Stimulated activated CD8-positive, alpha-beta memory T cell treated with anti-CD3 and anti-CD28 coated beads, Interleukin-7, amount 100 ng/mL, for 48 hours (primary cell): ENCODE measurements at places on chromosomes 5 and 9.
A peak's percentile ranks its signal among the peaks of the same experiment; 100 is the strongest.

DNA sequence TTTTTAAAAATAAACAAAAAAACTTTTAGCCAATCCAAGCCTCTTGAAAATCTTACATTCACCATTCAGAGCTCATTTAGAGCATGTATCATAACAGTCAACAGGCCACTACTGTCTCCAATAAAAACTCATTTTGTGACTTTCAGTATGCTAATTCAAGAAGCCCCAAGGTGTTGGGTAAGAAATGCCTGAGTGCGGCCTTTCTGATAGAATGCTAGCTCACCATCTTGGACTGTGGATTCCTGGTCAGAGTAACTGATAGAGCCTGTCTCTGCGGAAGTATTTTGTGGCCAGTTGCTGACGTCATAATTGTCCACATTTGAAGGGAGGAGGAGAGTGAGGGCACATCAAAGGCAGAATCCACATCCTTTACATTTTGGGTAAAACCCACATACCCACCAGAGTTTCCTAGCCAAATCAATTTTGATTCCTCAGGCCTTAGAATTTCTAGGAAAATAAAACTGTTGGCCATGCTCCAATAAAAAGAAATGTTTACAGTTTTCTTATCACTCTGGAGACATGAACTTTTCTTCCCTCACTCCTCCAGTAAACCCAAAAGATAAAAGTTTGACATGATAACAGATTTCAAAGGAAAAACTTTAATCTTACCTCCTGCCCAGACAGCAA, 41.1 kb upstream of the ERCC6L2 start:
- no peak for DNase-seq

- no peak for DNase-seq
Observed at GRCh38 chr9:133946840-133947486, 45.2 kb downstream of the VAV2 start.

DNA sequence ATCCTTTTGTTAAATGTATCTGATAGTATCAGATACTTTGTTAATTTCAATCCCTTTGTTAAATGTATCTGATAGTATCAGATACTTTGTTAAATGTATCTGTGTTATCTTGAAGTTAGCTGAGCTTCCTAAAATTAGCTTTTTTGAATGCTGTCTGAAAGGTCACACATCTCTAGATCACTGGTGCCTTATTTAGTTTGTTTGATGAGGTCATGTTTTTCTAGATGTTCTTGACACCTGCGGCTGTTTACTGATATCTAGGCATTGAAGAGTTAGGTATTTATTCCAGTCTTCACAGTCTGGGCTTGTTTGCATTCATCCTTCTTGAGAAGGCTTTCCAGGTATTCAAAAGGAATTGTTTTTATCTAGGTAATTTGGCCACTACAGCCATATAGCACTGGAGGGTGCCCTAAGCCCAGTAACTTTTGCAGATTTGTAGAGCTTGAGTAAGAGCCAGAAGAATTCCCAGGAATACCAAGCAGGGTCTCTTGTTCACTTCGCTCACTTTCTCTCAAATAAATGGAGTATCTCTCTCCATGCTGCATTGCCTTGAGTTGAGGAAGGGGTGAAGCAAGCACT, 435.4 kb upstream of the GRAMD2B start:
- DNase-seq, result no peak

DNA sequence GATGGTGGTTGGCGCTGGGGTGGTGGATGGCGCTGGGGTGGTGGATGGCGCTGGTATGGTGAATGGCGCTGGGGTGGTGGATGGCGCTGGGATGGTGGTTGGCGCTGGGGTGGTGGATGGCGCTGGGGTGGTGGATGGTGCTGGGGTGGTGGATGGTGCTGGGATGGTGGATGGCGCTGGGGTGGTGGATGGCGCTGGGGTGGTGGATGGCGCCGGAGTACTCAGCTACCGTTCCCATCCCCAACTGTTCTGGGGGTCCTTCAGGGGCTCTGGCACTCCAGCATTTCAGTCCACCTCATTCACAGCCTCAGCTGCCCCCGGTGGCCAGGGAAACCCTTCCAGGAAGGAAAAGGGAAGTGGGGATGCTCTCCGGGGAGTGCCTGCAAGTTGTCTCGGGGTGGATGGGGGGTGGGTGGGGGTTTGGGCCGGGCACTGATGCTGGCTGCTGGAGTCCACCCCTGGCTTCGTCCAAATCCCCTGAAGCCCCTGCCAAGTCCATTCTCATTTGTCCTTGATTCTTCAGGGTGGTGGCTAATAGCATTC, 147.3 kb upstream of the COL5A1 start:
- DNase-seq, result no peak

DNA sequence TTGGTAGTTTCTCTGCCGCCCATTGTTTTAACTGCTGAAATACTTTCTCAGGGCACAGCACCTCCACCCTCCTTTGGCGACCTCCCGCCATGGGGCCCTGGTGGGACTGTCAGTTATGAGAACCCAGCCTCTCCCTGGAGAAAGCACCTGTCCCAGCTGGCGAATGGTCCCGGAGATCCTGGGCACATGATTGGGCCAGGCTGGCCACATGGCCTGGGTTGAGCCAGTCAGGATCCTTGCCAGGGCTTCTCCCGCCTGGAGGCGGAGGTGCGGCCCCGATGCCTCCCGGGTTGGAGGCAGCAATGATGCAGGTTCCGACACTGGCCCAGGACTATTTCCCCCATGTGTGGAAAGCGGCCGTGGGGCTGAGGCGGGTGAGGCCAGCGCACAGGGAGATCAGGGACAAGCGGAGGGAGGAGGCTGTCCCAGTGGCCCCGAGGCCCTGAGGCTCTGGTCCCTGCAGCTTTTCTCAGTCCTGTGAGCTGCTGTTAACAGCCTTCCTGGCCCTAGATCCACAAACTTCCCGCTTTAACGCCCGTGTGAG, 13.6 kb downstream of the UNC5A start:
- DNase-seq, result no peak

GRCh38 chr9:124621371-124622328, 114.5 kb upstream of the NR5A1 start:
- DNase-seq, result no peak

DNA sequence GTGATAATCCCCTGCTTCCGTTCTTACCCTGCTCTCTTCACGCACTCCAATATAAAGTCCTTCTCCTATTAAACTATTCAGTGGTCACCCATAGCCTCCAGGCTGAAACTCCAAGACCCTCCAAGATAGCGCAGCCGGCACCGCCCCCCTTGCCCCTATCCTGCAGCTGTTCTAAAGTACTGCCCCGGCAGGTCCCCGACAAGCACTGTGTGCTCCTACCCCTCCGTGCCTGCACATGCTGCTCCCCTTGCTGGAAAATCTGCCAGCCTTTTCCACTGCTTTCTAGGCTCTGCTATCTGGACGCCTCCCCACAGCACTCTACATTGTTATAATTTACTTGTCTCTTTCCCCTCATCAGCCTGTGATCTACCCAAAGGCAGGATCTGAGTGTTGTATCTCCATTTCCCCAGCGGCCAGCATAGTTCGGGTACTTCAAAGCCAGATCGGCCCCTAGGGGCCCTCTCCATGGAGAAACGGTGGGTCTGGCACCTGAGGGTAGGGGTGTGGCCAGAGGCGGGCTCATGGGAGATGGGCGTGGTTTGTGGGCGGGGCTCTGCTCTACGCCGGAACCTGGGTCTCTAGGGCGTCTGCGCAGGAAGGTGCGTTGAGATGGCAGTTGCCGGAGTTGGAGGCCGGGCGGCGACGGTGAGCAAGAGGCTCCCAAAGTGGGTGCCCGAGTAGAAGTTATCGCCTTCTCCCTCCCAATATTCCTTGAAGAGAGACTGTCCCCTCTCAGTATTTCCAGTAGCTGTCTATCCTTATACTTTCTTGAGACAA, 83.5 kb upstream of the RUSC2 start:
- peak; percentile 14 for DNase-seq

GRCh38 chr9:129761901-129762369, 9.1 kb upstream of the PTGES start:
- DNase-seq, result no peak

DNA sequence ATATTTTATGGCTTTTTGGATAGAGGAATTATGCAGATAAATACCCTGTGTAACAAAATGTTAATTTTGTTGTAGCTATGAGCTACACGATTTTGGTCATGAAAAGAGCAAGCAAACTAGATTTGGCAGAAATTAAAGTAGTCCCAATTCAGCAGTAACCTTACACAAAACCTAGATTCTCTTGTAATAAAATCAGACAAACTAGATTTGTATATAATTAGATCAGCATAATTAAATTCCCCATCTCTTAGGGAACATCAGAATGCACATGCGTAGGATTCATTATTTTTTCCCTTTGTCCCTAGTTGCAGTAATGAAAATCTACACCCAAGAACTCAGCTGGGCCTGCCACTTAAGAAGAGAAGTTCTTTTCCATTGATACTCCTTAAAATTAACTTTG, 1879.2 kb upstream of the CDH9 start:
- no peak for DNase-seq

DNA sequence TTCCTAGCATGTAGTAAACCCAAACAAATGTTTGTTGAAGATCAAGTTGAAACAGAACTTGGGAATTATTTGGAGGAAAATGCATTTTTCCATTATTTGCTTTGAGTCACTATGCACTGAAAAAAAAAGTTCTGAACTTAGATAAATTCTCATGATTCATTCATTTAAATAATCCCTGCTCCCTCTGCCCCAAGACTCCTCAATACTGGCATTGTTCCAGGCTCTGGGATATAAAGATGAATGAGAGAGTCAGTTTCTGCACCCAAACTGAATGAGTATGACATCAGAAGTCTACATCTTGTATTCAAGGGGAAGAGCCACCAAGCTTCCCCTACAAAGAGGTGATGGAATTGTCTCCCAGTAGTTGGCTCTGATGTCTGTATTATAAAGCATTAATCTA, 123.9 kb downstream of the SEC61B start:
- no peak for DNase-seq

GRCh38 chr9:72228282-72228681, 79.0 kb downstream of the GDA start:
- DNase-seq, result no peak

DNA sequence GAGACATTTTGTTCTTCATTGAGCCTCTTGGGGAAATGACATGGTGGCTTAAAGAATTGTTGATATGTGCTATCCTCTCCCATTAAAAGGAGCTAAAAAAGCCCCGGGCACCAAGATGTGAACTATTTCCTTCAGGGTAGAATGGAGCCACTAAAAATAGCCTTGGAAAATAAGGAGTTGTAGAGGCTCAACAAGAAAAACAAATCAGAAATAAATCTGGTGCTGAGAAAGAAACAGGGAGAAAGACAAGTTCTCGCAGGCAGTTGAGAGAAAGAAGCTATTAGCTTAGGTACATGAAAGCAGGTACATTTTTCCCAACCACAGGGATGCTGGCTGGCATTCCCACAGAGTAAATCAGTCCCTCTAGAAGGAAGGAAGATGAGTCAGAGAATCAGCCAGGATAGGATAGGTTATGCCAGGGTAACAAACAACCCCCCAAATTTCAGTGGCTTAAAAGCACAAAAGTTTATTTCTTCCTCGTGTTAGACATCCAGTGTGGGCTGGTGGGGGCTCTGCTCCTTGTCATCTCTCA, 134.6 kb upstream of the ADRA1B start:
- no peak for DNase-seq
